Hippocampal formation (tissue), 2 donors: ENCODE measurements at places on chromosomes 6 and 20.

- DNase-seq, result no peak
These were observed 672.3 kb downstream of the UTRN start for GRCh38 chr6:144957236-144957937.

DNA sequence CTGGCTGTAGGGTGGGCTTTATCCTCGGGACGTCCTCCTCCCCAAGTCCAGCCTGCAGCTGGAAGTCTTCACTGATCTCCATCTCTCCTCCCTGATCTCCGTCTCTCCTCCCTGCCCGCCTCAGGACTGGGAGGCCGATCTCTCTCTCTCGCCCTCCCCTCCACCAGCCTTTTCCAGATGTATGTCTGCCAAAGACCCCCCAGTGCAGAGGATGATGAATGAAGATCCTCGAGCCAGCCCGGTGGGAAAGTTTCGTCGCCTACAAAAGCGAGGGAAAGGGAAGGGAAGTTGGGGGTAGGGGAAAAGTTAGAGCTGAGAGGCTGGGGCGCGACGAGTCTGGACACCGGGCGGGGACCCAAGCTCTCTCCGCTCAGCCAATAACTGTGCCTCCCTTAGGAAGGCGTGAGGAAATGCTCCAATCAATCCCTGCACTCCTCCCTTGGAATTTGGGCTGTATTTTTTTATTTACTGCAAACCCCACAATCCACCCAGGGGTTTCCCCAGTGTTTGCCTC lies 595 bp upstream of the SRF start:
- no peak for DNase-seq

- DNase-seq, result no peak
These were observed 4.8 kb upstream of the DUSP22 start for GRCh38 chr6:287489-287860.

DNA sequence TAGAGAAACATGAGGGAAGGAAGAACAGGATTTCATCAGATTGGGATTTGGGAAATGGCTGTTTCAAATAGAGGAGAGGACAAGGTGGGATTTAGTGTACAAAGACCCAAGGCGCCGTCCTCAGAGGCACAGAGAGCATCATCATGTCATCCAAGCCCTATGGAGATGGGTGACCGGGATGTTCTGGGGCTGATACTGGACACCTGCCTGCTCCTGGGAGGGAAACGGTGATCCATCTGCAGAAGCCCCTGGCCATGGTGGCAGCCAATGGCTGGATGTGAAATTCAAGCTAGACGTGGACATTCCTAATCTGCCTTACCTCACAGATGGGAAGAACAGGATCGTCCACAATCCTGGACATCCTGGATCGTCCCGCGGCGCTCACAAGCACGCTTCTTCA lies 12.7 kb downstream of the NKX2-2 start:
- DNase-seq, result no peak

GRCh38 chr6:143505537-143505936 lies 6.0 kb downstream of the FUCA2 start:
- no peak for DNase-seq

DNA sequence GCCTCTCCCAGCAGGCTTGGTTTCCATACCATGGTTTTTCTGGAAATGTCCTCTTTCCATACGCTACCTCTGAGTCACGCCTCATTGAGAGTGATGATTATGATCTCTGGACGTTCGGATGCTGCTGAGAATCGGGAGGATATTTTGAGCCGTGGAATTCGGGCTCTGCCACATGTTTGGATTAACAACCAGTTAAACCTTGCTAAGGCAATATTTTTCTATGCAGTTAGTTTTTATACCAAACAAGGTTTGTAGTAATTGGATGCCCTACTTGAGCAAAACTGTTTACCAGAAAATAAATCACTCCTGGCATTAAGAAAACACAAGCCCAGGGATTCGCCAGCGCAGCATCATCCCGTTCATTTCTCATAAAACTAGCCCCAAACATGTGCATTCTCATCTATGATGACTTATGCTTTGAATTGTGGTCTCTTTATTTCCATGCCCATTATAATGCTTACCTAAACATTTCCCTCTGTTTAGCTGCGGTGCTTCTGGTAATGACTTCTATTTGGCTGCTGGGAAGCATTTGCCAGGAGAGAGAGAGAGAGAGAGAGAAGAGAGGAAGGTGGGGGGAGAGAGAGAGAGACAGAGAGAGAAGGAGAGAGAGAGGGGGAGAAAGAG lies 198.9 kb downstream of the CLIC5 start:
- DNase-seq, result no peak

DNA sequence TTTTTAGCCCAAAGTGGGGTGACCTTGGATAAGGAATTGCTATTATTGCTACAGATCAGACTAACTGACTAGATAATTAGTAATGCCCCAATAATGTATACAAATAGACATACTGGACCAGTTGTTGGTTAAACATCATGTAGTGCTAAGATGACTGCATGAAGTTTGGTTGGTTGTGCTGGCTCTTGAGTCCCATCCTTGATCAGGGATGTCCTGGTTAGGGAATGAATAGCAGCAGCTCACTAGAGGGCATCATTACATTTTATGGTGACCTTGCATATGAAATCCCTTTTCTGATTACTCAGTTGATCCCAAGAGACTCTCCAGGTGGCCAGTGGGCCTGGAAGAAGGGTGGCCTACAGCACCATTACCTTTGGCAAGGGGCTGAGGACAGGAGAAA lies 10.9 kb downstream of the TPBG start:
- DNase-seq, result no peak

- no peak for DNase-seq
These were observed 108.8 kb upstream of the SCGN start for GRCh38 chr6:25542984-25543910.
